ENCODE measurements at places on chromosomes 4 and X. TPM values are rescaled to one million over a fixed set of nuclear protein-coding genes. Genes with fewer than 3 reads are reported as not detected.
A peak's percentile ranks its signal among the peaks of the same experiment; 100 is the strongest.

The TLL1 gene
- polyA plus RNA-seq = 3.0 TPM

GRCh38 chr4:104571341-104571740, 76.6 kb upstream of the CXXC4 start:
- DNase-seq = no peak

The BEND2 gene
- 0.11 TPM for polyA plus RNA-seq

The TAF7L gene
- 0.35 TPM for polyA plus RNA-seq

DNA sequence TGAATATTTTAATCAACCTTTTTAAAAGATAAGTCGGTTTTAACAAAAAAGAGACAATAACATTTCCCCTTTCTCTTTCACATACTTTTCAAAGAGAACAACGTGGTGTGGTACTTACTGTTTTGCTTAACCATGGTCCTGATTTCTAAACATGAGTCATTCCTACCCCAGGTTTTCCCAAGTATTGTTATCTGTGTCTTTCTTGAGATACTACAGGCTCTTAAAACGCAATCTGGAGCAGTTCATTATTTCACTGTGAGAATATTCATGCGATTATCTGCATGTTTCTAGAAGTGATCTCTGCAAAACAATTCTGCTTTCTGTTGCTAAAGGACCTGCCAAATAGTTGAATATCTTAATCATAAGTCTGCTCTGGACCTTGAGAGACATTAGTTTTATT, 127.3 kb downstream of the TENM3 start:
- no peak for DNase-seq

The CT55 gene
- polyA plus RNA-seq = 0.18 TPM

The PSAPL1 gene
- not detected for polyA plus RNA-seq

- no peak for DNase-seq
Measured at GRCh38 chrX:111052478-111052877, 43.5 kb upstream of the PAK3 start.

- no peak for DNase-seq
Measured at GRCh38 chr4:53599632-53600031, 8.3 kb upstream of the LNX1 start.

The HSD17B11 gene
- polyA plus RNA-seq = 25.1 TPM

- DNase-seq = peak; percentile 27
Measured at GRCh38 chrX:48715072-48715471, 18.5 kb downstream of the SUV39H1 start.

GRCh38 chr4:7023486-7023885, 19.7 kb upstream of the TADA2B start:
- DNase-seq = no peak

The ANOS1 gene
- 37.1 TPM for polyA plus RNA-seq

DNA sequence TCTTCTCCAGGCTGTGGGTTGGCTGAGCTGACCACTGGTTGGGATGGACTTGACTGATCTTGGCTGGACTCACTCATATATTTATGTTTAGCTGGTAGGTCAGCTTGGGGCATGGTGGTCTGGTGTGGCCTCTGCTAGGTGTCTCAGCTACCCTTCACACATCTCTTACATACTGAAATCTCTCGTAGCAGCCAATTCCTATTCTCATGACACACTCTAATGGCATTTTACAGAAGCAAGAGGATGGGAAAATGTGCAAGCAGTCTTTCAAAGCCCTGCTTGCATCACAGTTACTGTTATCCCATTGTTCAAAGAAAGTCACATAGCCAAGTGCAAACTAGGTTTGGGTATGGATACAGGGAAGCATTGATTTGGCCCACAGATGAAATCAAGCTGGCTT, 55.5 kb upstream of the PCDH18 start:
- no peak for DNase-seq

- DNase-seq = no peak
Measured at GRCh38 chr4:53697016-53697685, 105.9 kb upstream of the LNX1 start.

DNA sequence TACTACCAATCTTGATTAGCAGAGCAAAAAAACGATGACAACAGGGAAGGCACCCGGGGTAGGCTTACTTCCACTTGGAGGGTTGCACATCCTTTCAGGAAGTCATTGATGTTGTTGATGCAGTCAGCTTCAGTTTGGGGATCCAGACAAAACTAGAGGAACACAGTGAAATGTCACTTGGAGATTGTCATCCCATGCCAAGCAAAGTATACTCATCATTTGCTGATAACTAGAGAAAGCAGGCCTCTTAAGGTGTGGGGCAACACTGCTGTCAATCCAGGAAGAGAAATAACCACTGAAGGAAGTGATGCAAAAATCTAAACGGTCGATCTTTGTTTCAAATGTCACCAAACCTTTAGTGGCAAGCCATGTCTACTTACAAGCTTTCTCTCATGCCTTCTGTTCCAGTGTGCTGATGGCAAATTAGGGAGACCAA, 1.4 kb downstream of the ARHGEF6 start:
- no peak for DNase-seq

The LRRC66 gene
- 2.5 TPM for polyA plus RNA-seq

GRCh38 chr4:521636-522330, 22.8 kb downstream of the PIGG start:
- no peak for DNase-seq

DNA sequence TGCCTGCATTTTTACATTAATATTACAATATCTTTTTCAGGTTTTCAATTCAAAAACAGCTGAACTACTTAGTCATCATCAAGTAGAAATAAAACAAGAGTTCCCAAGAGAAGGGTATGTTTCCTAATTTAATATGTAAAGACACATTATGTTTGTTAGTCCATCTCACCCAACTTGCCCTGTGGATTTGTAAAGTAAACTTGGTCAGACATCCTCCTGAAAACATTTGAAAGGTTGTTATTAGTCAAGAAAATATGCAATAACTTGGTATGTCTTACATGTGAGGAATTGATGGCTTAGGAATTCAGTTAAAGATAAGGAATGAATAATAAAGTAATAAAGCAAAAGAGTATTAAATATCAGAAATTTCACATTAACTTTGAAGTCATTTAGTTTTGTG, 12.2 kb downstream of the GK start:
- DNase-seq = no peak

DNA sequence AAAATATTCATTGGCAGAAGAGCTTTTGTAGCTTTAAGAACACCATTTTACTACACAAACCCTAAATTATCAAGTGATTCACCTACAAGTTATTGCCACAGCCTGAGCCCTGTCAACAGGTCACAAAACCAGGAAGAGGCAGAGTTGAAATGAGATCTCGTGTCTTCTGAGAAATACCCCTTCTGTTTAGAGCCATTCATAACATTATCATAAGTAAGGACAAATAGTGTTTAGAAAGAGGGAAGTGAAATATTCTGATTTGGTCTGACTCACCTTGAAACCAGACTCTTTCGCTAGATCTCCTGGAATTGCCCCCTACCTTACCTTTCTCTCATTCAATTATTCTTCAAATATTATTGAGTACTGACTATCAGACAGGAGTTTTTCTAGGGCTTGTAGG, 5.9 kb downstream of the ETDB start:
- DNase-seq = no peak

GRCh38 chrX:111447298-111447697, 35.3 kb upstream of the DCX start:
- DNase-seq = no peak

GRCh38 chr4:184613405-184613804, 35.8 kb downstream of the CASP3 start:
- no peak for DNase-seq

The REELD1 gene
- not detected for polyA plus RNA-seq

The KCNE5 gene
- 104 TPM for polyA plus RNA-seq
